ENCODE measurements at places on chromosomes 12 and 14.
A peak's percentile ranks its signal among the peaks of the same experiment; 100 is the strongest.

DNA sequence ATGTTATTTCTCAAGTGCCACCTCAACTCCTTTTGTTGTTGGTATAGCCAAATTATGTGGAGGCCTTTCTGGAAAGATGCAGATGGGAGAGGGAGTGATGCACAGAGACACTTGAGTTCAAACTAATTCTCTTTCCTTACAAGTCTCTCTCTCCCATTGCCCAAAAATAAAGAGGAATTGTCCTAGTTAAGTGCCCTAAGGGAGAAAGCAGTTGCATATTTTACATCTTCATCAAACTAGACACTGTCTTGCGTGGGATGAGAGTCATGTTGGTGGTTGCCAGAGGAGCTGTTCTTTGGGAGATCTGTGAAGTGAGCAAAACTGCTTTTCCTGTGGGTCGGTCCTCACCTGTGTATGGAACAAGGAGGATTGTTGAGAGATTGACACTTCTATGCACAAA, 72.2 kb downstream of the EP400 start:
- no peak for DNase-seq

- no peak for DNase-seq
These were observed 50.2 kb upstream of the SMCO2 start for GRCh38 chr12:27396216-27396815.

DNA sequence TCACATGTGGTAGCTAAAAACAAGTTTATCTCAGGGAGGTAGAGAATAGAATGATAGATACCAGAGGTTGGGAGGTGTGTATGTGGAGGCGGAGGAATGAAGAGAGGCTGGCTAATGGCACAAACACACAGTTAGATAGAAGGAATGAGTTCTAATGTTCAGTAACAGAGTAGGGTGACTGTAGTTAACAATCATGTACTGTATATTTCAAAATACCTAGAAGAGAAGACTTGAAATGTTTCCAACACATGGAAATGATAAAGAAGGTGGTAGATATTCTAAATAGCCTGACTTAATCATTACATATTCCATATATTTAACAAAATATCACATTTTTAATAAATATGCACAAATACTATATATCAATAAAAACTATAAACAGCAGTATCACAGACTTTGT, 8.9 kb upstream of the IFNG-AS1 start:
- DNase-seq: no peak

- no peak for DNase-seq
These were observed 266.9 kb upstream of the PELI2 start for GRCh38 chr14:55851301-55851700.

DNA sequence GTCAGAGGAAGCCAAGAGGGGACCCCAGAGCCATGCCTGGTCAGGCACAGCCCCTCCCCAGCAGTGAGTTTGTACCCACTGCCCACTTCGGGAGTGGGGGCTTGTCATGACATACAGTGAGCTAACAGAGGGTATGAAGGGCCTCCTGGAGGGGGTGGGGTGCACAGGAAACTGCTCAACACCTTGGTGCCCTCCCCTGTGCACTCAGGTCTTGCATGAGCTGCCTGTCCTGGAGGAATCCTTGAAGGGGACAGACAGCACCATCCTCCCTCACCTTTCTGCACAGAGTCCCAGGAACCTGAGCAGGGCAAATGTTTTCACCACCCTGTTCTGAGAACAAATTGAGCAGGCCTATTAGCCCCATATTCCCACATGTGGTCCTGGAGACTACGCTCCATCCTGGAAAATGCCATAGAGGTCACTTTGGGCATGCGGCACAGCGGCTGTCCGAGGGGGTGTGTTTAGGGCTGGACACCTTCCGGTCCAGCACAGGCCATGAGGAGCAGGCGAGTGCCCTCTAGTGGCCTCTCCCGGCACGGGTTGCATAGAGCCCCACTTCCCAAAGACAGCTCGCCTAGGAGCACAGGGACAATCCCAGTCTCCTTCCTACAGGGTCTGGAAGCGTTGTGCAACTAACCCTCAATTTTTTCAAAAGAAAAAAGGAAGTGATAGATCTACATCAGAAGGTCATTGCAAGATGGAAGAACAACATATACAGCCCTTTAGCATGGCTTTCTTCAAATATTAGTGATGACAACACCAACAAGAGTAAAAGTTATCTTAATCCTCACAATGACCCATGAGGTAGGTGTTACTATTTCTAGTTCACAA, 31.9 kb upstream of the ZFP36L1 start:
- peak; percentile 84 for DNase-seq

GRCh38 chr12:91194500-91194899, 11.9 kb upstream of the DCN start:
- DNase-seq: no peak

GRCh38 chr14:87034680-87035079, 958.3 kb downstream of the GALC start:
- peak; percentile 88 for DNase-seq

GRCh38 chr14:103103461-103104388, 9.2 kb downstream of the EXOC3L4 start:
- no peak for DNase-seq

- no peak for DNase-seq
These were observed 49.1 kb downstream of the KCNA1 start for GRCh38 chr12:4958697-4959375.

DNA sequence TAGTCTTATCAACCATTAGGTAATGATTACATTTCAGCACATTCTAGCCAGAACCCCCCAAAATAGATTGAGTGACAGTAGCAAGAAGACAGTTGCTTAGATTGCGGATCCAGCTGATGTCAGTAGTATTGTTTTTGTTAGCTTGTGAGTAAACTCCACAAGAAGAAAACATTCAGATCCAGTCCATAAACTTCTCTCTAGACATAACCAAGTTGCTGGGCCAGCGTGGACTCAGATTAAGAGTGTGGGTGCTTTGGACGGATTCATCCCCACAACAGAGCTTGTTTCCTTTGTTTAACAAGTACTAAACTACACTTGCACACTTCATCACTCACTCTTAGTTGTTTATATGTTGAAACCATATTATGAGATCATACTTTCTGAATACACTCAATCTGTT, 293.4 kb downstream of the NPAS3 start:
- DNase-seq: no peak

GRCh38 chr14:103311171-103311997, 22.7 kb upstream of the EIF5 start:
- DNase-seq: no peak

GRCh38 chr12:49355913-49356312, 9.2 kb downstream of the DNAJC22 start:
- DNase-seq: no peak

- DNase-seq: no peak
These were observed 6.2 kb upstream of the TCP11L2 start for GRCh38 chr12:106296179-106296877.

GRCh38 chr12:94560431-94561221, 89.7 kb downstream of the TMCC3 start:
- DNase-seq: peak; percentile 72

DNA sequence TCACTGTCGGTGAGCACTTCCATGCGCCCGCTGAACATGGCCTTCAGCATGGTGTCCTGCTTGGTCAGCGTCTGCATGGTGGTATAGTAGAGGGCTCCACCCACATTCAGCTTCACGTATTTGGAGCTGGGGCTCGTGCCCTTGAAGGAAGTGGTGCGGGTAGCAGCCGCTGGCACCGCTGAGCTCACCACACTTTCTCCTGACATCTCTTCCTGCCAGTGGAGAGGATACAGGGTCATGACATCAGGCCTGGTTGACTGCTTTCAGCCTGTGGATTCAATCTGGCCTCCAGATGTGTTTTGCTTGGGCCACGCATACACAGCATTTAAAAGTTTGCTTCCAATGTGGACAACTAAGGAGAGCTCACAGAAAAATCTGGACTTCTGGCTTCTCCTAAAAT, 7.6 kb downstream of the KCTD10 start:
- DNase-seq: no peak

GRCh38 chr12:101747697-101748096, 8.4 kb upstream of the SYCP3 start:
- DNase-seq: no peak

DNA sequence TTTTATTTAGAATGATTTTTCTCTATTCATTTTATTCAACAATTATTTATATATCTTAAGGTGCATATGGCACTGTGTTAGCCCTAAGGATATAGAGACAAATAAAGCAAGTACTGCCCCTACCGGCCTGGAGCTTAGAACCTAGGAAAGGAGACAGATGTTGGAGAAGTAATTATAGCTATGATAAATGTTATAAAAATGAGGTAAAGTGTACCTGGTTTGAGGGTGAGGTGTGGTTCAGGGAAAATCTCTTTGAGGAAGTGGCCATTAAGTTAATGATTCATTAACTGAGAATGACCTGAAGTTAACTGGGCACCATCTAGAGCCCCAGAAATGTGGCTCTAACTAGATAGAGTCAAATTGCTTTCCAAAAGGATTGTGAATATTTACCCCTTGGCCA, 31.9 kb downstream of the CDKL1 start:
- DNase-seq: no peak

GRCh38 chr14:74048281-74048680, 29.1 kb downstream of the BBOF1 start:
- DNase-seq: no peak
